ENCODE measurements at places on chromosomes 16 and 17.

DNA sequence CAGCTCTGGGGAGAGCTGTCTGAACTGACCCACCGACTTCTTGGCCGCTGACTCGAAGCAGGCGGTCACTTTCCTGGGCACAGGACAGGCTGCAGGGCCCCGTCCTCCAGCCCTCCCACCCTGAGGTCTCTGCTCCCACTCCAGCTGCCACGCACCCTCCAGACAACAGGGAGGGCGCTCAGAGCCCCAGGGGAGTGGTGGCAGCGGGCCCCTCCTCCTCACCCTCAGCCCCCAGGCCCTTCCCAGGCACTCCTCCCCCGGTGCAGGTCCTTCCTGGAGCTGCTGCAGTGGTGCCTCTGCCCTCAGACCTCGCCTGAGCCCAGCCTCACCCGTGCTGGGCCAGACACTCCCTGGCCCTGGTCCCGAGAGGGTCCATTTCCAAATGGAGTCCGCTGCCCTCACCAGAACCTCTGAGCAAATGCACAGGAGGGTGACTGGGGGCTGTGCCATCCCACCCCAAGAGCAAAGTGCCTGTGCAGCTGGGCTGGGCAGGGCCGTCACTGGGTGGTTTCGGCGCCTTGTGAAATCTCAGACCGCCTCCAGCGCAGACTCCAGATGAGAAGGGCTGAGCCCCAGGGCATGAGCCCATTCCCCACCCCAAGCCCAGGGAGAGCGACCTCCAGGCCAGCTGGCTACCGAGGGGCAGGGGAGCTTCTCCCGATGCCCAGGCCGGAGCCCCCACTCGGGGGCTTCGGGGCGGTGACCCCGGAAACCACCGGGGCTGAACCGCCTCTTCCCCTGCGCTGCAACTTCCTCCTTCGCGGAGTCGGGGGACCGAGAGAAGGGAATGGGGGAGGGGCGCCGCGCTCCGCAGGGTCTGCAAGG is 717 bp downstream of the CYBA start:
- peak; percentile 57 for DNase-seq

DNA sequence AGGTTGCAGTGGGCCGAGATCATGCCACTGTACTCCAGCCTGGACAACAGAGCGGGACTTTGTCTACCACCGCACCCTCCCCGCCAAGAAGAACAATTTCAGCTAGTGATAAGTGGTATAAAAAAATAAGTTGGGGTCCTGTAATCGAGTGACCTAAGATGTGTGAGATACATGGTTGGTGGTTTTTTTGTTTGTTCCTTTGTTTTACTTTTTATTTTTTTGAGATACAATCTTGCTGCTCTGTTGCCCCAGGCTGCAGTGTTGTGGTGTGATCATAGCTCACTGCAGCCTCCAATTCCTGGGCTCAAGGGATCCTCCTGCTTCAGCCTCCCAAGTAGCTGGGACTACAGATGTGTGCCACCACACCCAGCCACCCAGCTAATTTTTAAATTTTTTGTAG is 58.7 kb downstream of the PITPNC1 start:
- no peak for DNase-seq

DNA sequence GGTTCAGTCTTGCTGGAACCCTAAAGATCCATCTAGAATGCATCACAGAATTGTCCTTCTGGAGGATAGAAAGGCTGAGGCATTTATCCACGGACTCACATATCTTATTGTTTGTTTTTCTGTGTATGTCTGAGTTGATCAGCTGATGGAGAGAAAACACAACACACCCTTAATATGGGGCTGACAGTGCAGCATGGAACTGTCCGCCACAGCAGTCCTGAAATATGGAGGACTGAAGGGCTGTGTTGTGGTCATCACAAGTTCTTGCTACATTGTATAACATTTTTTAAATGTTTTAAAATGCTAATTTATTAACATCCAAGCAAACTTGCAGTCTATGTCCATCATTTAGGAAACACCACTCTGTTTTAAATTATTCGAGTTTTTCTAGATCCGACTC is 448.9 kb upstream of the ERCC4 start:
- no peak for DNase-seq

DNA sequence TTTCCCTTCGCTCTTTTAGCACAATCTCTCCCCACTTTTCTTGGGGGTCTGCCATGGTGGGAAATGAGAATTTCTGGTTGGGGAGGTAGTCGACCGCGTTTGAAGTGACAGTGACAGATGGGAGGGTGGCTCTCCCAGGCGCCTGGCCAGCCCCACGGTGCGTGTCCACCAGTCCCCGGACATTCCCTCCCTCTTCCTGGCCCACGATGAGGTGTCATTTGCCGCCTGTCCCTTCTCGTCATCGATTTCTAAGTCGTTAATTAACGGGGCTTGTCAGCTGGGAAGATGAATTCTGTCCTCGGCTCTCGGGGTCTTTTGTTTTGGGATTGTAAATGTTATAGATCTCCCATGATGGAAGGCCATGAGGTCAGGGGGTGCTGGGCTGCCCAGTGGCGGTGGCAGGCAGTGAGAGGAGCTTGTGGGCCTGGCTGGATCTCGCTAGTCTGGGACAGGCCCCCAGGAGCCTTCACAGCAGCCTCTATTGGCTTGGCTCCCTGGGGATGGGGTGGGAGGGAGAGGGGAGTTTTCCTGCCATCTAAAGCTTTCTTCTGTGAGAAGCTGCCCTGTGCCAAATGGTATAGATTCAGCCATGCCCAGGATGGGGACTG is 164.2 kb downstream of the MRM1 start:
- DNase-seq, result no peak

- no peak for DNase-seq
Observed at GRCh38 chr16:66457888-66458287, 30.8 kb downstream of the BEAN1 start.

DNA sequence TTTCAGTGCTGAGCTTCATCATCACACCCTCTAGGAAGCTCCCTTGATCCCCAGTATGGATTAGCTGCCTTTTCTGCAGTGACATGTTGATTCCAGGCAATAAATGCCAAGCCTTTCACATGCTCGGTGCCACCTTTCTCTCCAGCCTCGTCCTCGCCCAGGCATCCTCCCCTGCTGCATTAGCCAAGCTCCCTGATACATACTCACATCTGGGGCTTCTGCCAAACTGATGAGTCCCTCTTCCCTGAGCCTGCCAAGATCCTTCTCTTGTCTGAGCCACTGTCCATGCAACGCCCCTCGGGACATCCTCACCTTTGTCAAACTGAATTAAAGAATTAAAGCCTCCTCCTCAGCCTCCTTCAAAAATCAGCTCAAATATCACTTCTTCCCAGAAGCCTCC is 538.5 kb upstream of the CDH11 start:
- DNase-seq, result no peak

DNA sequence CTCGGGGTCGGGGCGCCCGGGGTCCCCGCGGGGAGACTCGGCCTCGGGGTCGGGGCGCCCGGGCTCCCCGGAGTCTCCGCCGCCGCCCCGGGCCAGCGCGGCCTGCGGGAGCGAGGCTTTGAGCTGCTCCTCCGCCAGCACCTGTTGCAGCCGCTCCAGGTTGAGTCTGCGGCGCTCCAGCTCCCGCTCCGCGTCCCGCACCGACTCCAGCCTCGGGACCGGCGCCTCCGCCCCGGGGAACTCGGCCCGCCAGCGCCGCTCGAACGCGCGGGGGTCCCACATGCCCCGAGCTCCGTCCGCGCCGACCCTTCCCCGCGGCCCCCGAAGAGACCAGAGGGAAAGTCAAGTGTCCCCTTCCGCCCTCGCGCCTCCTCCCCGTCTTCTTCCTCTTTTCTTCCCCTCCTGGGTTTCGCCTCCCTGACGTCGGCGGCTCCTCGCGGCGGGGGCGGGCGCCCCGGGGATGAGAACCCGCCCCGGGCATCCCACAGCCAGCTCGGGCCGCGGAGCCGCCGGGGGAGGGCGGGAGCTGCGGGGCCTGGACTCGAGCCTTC is 40.8 kb upstream of the BHLHA9 start:
- DNase-seq, result no peak

DNA sequence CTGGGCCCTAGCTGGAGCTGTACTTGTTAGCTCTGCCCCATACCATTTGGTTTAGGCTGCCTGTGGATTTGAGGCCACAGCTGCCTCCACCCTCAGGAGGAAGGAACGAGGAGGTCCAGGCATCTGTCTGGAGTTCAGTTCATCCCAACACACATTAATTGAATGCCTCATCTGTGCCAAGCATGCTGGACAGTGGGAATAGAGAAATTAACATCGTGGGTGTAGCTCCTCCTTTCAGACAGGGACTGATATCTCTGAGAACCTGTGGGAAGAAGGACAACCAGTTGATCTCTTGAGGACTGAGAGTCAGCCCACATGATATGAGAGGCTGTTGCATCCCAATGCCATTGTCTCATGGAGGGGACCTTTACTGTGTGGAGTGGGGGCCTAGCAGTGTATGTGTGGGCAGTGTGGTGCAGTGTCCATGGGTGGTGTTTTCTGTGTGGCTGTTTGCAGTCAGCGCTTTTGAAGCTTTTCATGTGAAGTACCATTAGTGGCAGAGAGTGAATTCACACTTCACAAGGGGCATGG is 29.4 kb upstream of the DDX52 start:
- no peak for DNase-seq

GRCh38 chr16:3983081-3983520 is 102.6 kb upstream of the CREBBP start:
- peak; percentile 83 for DNase-seq

DNA sequence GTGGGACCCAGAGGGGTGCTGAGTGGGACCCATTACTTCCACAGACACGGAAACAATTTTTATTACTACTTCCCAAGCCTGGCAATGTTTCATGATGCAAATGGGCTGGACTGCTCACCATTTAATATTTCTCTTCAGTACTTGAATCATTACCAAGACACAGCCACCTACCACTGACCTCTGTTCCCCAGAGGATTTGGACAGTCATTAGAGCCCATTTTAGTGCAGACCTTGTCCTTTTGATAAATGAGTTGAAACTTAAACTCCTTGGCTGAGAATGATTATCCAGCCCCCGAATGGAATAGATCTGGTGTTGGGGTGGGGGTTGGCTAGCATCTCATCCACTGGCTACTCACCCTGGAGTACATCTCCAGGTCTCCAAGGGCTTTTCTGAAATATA is 33.6 kb upstream of the APOH start:
- no peak for DNase-seq

DNA sequence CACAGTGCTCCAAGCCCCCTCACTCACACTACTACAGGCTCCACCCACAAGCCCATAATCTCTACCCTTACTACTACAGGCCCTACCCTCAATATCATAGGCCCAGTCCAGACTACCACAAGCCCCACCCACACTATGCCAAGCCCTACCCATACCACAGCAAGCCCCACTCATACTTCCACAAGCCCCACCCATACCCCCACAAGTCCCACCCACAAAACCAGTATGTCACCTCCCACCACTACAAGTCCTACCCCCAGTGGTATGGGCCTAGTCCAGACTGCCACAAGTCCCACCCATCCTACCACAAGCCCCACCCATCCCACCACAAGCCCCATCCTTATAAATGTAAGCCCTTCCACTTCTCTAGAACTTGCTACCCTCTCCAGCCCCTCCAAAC is 13.8 kb downstream of the RIPOR1 start:
- DNase-seq, result peak; percentile 83

- no peak for DNase-seq
Observed at GRCh38 chr16:68563631-68564381, 24.7 kb downstream of the ZFP90 start.

DNA sequence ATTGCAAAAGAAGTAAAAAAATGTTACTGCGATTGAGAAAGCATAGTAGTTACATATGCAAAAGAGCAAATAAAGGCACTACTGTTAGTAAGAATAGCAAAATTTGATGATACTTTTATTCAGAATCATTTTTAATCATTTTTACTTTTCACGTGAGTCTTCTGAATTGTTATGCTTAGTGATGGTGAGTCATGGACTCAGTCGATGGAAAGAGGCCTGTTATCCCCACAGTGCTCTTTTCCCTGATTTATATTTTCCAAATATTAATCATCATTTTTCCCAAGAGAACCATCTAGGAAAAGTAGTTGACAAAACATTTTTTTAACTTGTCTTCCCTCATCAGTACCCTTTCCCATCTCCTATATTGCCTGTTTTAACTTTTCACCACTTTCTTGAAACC is 181.1 kb downstream of the CHD9 start:
- no peak for DNase-seq

GRCh38 chr16:25224731-25225319 is 8.1 kb downstream of the AQP8 start:
- no peak for DNase-seq

GRCh38 chr17:14299280-14300141 is 1.4 kb upstream of the HS3ST3B1 start:
- no peak for DNase-seq

DNA sequence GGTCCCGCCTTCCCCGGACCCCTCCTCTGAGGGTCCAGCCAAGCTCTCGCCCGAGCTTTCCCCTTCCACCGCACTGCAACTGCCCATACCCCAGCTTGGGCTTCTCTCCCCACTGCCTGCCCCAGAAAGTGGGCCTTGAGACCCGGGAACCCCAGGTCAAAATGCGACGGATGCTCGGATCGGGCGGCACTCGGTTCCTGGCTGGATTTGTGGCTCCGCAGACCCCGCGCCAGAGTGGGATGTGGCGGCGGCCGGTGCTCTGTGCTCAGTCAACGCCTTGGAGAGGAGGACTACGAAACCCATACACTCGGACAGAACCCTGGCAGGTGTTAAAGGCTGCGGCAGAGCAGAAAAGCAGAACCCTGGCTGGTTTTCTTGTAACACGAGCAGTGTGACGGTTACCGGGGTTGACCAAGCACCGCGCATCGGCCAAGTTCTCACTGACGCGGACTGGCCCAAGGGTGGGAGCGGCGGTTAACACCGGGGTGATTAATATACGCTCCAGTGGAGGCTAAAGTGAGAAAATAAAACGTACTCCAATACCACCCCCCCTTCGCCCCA is 885 bp upstream of the SLFN13 start:
- no peak for DNase-seq

GRCh38 chr16:27097800-27098230 is 31.1 kb downstream of the C16orf82 start:
- no peak for DNase-seq

- peak; percentile 29 for DNase-seq
Observed at GRCh38 chr16:81004646-81005353, 1.9 kb downstream of the CMC2 start.

DNA sequence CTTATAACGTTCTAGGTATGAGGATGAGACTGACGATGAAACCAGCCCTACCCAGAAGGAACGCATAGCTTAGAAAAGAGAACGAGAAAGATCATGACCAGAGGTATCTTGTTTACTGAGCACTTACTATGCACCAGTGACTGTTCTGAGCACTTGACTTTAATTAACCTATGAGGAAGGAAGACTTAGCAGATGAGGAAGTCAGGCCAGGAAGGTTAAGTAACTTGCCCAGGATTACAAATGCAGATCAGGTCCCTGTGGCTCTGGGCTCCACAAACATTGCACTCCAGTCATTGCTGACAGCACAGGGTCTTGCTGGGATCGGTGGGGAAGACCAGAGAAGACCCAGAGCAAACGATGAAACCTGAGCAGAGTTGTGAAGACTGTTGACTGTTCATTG is 7.1 kb downstream of the KRT13 start:
- DNase-seq, result no peak

GRCh38 chr17:57675427-57676387 is 69.4 kb downstream of the CCDC182 start:
- no peak for DNase-seq

GRCh38 chr17:80277751-80278671 is 17.4 kb downstream of the RNF213 start:
- no peak for DNase-seq

- no peak for DNase-seq
Observed at GRCh38 chr17:4573669-4574068, 10.7 kb upstream of the SMTNL2 start.

- no peak for DNase-seq
Observed at GRCh38 chr17:78419970-78420815, 41.7 kb downstream of the PGS1 start.
